Adrenal gland (tissue), 19 donors: ENCODE measurements at places on chromosomes 2 and 18.
A peak's percentile ranks its signal among the peaks of the same experiment; 100 is the strongest.

GRCh38 chr2:78541451-78542267 is 483.8 kb upstream of the REG3G start:
- DNase-seq: no peak

DNA sequence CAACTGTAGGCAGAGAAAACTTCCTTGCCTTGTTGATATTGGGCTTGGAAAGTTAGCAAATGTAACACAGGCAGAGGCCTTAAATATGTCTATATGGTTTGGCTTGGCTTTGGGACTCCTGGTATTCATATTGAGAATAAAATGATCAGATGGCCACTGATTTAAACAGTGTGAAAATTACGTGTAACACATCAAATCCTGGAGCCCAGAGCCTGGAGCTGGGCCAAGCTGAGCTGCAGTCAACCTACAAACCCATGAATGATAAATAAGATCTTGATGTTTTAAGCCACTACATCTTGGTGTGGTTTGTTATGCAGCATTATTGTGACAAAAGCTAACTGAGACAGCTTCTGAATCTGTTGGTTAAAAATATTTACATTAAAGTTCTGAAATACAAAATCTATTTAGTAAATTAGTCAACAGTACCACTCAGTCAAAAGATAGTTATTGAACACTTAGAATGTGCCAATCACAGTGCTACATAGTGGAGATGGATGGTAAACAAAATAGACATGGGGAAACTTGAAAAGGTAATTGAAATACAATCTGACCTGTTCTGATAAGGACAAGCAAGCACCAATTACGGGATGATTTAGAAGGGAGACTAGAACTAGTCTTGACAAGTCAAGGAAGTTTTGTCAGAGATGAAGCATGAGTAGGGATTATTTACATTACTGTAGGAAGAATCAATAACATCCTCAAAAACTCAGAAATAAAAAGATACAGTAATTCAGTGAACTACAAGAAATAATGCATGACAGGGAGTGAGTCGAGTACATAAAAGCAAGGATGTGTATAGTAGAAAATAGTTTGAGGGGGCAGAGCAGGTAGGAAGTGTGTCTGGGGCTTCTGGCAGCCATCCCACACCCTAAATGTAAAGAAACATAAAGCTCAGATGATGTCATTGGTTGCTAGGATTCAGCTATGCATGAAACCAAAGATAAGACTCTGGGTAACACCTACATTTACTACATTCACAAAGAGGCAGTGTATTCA is 157.7 kb downstream of the HNMT start:
- DNase-seq: no peak

DNA sequence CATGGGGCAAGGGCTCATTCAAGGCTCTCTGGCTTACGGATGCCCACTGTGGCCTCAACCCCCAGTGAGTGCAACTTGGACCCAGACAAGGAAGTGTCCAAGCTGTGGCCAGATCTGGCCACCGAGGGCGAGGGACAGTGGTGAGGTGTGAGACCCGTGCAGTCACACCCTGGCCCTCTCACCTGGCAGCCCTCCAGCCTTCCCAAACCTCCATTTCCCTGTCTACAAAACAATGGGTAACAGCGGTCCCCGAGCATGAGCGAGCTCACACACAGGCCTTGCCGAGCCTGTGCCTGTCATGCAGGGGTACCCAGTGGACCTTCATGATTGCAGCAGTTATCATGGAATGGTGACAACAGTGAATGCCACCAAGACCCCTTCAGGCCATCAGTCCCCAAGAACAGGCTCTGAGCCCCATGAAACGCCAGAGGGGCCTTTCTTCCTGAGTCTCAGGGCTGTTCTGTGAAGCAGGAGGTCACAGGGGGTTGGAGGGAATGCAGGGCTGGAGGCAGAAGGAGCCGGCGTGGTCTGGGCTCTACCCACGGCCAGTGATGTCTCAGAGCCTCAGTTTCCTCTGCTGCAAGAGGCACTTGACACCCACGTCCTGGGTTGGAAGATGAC is 49.8 kb downstream of the RAMP1 start:
- no peak for DNase-seq

- peak; percentile 64 for DNase-seq
These were observed 73.6 kb upstream of the RBM44 start for GRCh38 chr2:237724811-237725478.

DNA sequence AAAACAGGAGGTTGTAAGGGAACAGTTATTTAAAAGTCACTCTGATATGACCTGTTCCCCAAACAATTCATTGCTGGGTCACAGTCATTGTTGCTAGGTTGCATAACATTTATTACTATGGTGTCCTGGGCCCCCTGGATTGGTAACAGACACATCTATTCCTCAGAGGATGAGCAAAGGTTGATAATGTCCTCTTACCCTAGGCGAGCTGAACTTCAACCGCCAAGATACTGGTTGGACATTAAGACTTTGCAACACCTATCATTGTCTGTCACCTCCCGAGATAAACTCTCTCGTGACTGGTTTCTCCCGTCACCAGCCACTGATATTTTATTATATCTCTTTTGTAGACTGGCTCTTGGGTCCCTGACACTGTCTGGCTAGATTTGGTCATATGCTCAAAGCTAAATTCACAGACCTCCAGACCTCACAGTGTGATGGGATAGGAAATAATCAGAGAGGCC is 361.3 kb downstream of the ZNF521 start:
- no peak for DNase-seq

- DNase-seq: peak; percentile 25
These were observed 38.4 kb downstream of the CAPN13 start for GRCh38 chr2:30768708-30769480.

DNA sequence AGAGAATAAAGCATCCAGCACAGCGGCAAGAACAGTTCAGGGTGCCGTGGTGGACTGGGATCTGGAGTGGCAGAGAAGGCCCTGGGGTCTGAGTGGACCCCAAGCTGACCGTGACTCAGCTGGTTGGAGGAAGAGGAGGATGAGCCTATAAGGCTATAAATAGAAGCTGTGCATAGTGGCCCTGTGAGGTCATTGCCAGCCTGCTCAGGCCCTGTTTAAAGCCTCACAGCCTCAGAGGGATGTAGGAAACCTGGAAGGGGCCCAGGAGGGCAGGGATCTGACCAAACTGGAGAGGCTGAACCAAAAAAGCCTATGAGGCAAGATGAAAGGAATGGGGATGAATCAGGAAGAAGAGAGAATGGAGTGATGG is 11.3 kb upstream of the DES start:
- DNase-seq: no peak

GRCh38 chr2:117833911-117834310 is 19.4 kb downstream of the DDX18 start:
- no peak for DNase-seq

- no peak for DNase-seq
These were observed 4.0 kb upstream of the DPY30 start for GRCh38 chr2:32043561-32043960.
